ENCODE measurements at places on chromosomes 5 and 9.

DNA sequence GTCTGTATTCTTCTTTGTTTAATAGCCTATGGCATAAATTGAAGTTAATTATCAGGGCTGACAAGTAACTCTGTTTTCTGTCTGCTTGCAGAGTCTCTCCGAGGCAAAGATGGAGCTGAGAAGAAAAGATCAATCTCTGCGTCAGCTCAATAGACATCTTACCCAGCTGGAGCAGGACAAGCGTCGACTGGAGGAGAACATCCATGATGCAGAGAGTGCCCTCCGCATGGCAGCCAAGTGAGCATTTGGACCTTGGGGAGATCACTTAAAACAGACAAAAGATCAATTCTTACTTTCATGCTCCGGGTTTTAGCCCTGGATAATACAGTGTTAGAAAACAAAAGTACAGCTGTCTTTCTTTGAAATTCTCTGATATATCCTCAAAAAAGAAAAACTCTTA lies 293.8 kb downstream of the CCDC171 start:
- DNase-seq = no peak

DNA sequence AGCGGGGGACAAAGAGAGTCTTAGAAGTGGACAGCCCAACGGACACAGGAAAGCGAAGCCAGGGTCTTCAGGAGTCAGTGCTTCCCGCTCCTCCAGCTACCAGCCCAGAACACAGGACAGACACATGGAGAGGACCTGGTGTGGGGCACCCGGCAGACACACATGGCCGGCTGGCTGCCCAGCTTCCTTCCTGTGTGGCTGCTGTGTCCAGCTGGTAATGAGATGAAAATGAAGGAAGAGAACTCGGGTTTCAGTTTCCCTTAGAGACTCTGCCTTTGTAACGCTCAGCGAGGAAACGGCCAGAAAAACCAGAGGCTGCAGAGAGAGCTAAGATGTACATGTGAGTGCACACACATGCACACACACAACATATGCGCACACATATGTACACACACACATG lies 87.5 kb downstream of the SECISBP2 start:
- DNase-seq = no peak

DNA sequence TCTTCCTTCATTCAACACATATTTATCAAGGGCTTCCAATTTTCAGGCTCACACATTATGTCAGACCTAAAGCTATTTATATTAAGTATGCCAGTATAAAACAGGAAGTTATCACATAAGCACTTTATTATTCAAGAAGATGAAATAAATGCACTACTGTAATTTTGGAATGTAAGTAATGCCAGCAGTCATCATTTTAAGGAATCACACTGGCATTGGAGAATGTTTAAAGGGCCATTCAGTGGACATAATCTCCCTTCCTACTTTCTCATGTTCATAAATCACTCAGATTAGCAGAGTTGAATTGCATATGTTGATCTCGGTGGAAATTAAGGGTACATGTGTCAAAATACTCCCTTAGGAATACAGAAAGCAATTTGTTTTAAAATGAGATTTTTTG lies 164.4 kb downstream of the GIN1 start:
- no peak for DNase-seq

DNA sequence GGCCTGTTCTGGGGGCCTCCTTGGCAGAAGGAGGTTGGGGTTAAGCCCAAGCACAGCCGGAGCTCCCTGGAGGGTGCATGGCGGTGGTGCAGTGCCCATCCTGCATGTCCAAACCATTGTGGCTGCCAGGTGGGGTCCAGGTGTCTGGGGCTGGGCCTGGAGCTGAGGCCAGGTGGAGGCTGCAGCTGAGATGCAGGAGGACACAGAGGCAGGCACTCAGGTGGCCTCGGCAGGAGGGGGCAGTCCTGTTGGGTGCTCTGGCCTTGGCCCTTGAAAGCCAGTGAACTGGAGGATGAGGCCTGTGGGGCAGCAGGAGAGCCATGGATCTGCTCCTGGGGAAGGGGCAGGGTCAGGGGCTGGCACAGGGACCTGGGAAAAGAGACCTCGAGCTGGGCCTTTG lies 195.3 kb downstream of the OLFM1 start:
- DNase-seq = no peak

DNA sequence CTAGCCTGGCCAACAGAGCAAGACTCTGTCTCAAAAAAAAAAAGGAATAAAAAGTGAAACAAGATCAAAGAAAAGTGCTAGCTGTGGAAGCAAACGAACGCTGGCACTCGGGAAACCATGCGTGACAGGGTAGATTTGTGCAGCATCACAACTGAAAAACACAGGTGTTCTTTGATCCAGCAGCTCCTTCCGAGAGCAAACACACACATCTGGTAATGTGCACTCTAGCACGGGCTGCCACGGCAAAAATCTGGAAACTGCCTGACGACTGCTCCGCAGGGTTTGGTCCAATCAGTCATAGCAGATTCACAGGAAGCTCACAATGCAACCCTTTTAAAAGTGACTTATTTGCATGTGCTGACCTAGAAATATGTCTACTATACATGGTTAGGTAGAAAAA lies 80.0 kb downstream of the SYK start:
- DNase-seq = no peak

DNA sequence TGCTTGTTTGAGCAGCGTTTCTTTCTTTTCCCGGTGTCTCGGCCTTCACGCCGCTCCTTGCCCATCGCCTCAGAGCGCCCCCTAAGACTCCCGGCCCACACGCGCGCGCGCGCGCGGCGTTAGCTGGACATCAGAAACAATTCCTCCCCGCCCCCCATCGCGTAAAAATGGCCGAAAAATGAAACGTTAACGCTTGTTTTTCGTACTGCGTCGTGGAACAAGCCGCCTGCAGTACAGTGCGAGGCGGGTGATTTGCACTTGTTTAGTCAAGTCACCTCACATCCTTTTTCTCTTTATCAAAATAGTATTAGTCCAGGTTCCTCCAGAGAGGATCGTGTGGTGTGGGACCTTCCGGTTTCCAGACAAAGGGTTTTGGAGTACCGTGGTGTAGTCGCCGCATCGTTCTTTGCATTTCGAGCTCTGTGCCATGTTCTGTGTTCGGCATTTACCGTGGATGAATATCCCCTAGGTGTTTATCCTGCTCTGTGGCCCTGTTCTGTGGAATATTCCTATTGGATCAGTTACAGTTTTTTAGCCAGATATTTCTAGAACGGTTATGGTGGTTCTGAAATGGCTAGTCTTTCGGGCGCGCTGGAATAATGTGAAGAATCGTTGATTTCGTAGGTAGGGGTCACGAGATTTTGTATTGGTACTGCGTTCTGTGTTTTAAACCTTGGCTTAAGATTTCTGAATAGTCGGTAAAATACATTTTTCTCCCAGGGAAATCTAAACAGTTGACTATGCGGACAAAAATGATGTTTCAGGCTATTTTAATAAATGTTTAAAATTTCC lies 1.0 kb downstream of the MATR3 start:
- peak; percentile 34 for DNase-seq

GRCh38 chr5:112681481-112681908 lies 56.2 kb upstream of the APC start:
- DNase-seq = no peak

GRCh38 chr5:39560726-39561125 lies 135.9 kb upstream of the DAB2 start:
- DNase-seq = no peak

DNA sequence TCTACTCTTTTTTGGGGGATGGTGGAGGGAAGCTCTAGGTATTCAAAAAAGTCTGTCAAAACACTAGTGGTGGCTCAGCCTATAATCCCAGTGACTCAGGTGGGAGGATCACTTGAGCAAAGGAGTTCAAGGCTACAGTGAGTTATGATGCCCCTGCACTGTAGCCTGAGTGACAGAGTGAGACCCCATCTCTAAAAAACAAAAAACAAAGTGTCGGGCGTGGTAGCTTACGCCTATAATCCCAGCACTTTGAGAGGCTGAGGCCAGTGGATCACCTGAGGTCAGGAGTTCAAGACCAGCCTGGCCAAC lies 15.8 kb upstream of the SLC35D2 start:
- no peak for DNase-seq

GRCh38 chr9:107878462-107878861 lies 388.9 kb upstream of the KLF4 start:
- DNase-seq = no peak

- no peak for DNase-seq
Measured at GRCh38 chr5:181043285-181044092, 3.4 kb downstream of the BTNL9 start.

DNA sequence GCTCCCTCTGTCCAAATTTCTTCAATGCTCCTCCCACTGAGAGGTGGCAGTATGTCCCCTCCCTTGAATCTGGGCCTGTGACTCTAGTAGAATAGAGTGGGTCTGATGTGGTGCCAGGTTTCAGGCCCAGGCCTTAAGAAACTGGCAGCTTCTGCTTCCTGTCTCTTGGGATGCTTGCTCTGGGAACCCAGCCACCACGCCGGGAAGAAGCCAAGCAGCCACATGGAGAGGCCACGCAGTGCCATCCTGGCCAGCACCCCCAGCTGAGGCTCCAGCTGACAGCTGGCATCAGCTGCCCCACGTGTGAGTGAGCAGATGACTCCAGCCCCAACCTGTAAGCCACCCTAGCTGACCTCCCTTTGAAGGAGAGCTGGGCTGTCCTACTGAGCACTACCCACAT lies 7.3 kb upstream of the TSPAN17 start:
- no peak for DNase-seq

DNA sequence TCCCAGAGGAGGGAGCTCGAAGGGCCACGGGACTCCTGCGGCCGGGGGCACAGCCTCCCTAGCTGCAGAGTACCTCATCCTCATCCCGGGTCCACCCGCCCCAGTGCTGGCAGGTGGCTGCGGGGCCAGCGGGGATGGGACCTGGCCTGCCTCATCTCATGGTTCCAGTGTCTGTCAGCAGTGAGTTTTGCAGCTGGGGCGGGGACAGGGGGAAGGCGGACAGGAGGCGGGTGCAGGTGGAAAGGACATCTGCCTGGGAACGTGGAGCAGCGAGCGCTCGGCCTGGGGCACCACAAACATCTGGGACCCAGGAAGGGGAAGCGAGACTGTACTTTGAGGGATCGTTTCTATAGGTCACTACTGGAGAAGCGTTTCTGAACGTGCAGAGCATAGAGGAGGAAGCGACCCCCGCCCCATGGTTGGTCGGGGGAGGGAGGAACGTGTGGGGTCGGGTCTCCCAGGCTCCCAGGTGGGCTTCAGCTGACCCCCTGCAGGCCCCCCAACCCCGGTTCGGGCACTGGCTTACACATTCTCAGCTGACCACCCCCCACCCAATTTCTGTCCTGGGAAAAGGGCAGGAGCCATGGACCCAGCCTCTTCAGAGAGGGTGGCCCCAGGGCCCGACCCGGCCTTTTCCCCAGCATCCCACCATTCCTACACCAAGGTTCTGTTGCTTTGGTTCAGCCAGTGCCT lies 56.5 kb upstream of the NOTCH1 start:
- DNase-seq = no peak

GRCh38 chr5:93580927-93581445 lies at the start of gene NR2F1-AS1:
Gene NR2F1-AS1, minus strand, starts transcription at chr5:93581219.
- no peak for DNase-seq

- no peak for DNase-seq
Measured at GRCh38 chr5:76245590-76245989, 157.5 kb upstream of the IQGAP2 start.

DNA sequence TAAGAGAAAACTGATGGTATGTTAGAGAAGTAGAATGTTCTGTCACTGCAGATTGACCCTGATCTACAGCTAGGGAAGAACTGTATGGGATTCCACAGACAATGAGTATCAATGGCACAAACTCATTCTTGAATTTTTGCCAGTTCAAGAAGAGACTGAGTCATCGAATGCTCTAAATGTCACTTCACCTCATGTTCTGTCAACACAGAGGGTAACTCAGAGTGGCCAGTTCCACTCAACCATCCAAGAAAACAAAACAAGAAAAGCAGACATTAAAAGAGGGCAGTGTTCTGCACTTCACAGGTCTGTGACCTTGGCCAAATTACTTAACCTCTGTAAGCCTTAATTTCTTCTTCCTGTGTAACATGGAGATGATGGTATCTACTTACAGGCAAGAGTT lies 132.2 kb upstream of the HMHB1 start:
- DNase-seq = no peak

DNA sequence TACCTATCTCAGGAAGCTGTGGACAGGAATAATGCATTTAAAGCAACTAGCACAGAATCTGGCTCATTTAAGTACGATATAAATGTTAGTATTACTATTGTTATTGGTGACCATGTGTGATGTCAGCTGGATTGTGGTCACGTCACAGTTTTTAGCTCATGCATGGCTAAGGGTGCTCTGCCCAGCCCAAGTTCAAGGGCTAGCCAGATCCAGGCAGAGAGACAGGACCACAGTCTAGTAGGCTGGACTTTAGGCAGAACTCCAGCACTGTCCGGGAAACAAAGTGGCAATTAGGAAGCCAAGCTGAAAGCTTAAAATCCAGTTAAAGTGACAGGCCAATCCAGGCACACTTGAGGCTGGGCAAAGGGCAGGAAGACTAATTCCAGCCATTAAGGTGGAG lies 273.6 kb downstream of the ADAMTSL1 start:
- DNase-seq = no peak

- DNase-seq = no peak
Measured at GRCh38 chr5:176878906-176879662, 20.1 kb downstream of the HK3 start.

DNA sequence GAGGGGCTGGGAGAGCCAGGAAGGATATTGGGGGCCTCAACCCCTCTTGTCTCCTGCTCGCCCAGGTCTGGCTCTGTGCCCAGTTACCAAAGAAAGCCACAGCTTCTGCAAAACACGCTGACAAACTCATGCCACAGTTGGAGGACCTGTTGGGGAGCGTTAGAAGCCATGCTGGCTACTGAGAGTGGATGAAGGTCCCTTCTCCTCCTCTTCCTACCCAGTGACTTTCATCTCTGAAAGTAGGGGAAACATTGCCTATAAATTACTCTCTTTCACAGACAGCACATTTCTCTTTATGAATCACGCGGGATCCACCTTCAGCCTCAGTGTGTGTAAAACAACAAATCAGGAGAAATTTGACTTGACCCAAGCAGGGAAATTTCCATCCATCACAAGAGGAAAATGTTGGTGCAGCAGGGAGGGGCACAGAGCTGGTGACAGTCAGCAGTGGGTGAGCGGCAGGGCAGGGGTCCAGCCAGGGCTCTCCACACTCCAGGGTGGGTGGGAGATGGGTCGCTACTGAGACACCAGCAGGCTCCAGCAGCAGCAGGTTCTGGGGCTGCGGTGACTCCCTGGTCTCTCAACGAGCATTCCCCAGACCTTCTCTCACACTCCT lies 181.9 kb downstream of the FGF18 start:
- no peak for DNase-seq

DNA sequence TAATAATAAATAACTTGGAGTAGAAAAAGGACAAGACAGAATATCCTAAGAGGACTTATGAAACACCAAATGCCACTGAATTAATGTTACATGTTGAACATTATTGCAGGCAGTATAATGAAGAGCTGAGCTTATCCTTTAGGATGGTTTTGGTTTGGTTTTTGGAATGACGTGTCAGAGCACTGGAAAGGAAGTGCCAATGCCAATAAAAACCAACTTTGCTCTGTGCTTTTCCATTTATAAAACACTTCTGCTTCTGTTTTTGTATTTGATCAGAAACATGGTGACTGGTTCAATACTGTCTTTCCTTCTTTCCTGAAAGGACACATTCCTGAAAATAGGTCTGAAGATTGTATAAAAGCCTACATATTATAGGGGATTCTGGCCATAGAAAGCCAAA lies 4.2 kb downstream of the MEGF10 start:
- no peak for DNase-seq

- no peak for DNase-seq
Measured at GRCh38 chr5:158899211-158899610, 200.5 kb downstream of the EBF1 start.

GRCh38 chr9:114366334-114367128 lies 21.3 kb downstream of the AKNA start:
- DNase-seq = no peak

- no peak for DNase-seq
Measured at GRCh38 chr5:69367697-69368279, 1.5 kb downstream of the AK6 start.

GRCh38 chr5:115461506-115462290 lies 82.9 kb downstream of the FEM1C start:
- no peak for DNase-seq

All from stimulated activated CD8-positive, alpha-beta memory T cell treated with anti-CD3 and anti-CD28 coated beads, Interleukin-2, amount 100 ng/mL, for 48 hours (primary cell).